B cell (primary cell): ENCODE measurements at places on chromosomes 7 and 10. TPM values are rescaled to one million over a fixed set of nuclear protein-coding genes. Genes with fewer than 3 reads are reported as not detected.

Gene SLC13A4
- not detected in 2 replicates for polyA plus RNA-seq

Gene CLRN3
- polyA plus RNA-seq, result not detected in 2 replicates

Gene LIPM
- not detected in 2 replicates for polyA plus RNA-seq

Gene VGF
- 0.10 TPM in 2 replicates for polyA plus RNA-seq

GRCh38 chr7:81031243-81031642 lies 112.4 kb upstream of the SEMA3C start:
- no peak for DNase-seq

GRCh38 chr7:88224601-88225275 lies 4.9 kb upstream of the SRI start:
- no peak for DNase-seq

DNA sequence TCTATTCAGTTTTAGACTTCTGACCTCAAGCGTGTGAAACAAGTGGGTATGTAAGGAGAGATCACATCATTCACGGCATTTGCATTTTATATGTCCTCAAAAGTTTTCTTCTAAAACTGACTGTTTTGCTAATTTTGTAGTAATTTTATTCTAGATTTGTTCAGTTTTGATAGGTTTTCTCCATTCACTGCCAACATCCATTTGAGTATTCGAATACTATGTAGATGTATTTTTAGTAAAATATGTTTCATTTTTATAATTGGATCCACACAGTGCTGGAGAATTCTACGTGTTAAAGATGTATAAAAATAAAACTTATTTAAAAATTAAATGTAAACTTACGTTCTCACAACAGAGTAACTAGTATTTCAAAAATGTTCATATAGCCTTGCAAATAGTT lies 503.0 kb downstream of the CNTNAP2 start:
- no peak for DNase-seq

DNA sequence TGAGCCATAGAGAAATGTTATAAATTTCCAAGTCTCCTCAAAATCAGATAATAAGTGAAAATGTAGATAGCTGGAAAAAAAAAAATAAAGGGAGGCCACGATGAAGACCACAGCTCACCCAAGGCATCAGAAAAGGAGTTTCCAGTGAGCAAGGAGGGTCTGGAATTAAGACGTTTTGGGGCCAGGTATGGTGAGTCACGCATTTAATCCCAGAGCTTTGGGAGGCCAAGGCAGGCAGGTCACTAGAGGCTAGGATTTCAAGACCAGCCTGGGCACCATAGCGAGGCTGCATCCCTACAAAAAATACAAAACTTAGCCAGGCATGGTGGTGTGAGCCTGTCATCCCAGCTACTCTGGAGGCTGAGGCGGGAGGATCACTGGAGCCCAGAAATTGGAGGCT lies 65.5 kb downstream of the ASB13 start:
- DNase-seq, result no peak

DNA sequence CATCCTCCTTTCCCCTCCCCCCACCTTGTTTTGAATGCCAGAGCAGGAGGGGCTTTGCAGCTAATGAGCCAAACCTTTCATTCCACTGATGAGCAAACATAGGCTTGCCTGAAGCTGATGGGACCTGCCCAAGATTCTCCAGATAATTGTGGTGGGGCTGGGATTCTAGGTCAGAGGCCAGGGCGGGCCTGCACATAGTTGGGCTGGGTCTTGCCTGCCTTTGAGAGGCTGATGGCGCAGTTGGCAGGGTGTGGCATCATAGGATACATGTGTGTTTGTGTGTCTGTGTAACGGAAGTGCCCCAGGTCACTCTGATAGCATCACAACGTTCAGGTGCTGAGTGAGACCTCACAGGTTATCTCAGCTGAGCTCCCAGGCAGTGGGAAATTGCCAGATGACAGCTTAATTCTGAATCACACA lies 22.9 kb downstream of the BTBD16 start:
- DNase-seq, result no peak

DNA sequence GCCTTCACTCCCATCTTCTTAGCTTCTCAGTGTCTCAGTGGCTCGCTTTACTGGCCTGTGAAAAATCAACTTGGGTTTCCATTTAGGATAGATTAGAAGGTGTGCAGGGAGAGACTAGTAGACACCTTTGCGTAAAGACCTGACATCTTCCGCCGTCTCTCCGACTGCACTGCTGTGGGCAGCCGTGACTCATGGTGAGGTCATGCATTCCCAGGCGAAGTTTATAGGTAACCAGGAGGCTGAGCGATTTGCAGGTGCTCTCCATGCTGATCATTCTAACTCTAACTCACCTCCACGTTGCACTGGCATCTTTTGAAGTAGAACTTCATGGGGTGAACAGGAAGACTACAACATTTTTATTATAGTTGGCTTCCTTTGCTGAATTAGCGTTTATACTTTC lies 68.0 kb upstream of the ZNF438 start:
- DNase-seq, result no peak

DNA sequence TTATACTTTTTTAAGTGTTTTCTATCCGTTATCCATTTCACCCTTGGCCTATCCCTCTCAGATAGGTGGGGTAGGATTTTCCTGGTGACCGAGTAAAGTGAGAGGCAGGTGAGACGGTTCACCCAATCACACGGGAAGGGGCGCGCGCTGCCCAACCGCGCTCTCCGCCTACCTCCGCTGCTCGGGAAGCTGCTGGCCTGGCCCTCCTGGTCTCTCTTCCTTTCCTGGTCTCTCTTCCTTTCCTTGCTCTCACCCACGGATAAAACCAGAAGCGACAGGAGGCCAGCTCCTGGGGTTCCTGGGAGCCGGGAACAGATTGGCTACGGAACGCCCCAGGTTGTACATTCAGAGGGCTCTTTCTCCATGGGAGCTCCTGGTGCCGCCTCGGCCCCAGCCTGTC lies 14.3 kb upstream of the ZNF212 start:
- DNase-seq, result no peak

DNA sequence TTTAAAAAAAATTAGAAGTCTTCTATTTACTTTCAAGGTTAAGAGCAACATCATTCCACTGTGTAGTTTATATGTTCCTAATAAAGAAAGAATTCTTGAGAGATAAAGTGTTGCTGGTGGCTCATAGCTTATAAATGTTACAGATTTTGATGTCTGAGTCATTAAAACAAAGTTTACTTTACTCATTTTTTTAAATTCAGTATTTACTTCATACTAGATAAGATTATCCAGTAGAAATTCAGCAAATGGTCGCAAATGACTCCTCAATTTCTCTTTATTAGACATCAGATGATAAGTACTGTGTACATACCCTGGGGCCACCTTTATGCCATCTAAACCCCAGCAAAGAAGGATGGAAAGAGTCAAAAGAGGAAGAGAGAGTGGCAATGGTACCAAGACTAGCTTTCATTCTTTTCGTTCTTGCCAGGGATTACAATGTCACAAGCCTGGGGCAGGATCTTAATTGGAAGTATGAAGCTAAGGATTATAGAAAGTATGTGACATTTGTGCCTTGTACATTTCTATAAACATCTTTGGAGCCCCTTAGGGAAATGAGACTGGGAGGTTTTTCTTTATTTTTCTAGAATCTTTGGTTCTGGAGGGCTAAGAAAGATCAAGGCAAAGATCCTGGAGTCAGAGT lies 206.1 kb downstream of the CHRM2 start:
- no peak for DNase-seq

DNA sequence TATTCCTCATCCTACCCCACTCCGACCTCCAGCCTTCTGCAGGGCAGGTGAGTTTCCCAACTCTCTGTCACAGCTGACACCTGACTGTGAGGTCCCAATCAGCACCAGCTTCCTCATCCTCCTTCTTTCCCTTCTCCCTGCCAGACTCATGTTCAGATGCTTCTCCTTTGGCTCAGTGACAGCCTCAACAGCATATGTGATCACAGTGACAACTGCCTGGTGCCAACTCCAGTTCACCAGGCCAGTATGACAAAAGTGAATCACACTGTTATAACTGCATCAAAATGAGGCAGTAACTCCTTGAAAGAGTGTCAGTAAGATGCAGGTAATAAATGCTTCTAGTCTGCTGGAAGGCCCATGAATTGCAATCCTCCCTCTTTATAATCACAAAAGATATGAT lies 46.8 kb upstream of the NFE2L3 start:
- DNase-seq, result no peak
